ENCODE measurements at places on chromosomes 4 and X.

- no peak for DNase-seq
Observed at GRCh38 chr4:3847211-3847940, 81.2 kb downstream of the ADRA2C start.

DNA sequence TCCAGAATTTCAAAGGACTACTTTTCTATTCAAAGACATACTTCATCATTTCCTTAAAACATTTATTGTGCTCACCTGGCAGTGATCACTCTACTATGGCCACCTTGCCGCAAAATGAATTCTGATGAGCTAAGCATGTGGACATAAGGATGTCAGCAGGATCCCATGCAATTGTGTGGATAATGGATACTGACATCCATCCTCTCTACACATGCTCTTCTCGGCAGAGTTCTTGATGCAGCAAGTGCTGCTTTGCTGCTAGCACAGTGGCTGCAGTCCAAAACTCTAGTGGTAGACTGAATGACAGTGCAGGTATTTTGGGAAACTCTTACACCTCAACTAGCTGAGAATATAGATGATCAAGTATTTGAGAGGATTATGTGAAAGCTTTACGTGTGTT is 168.0 kb downstream of the BANK1 start:
- no peak for DNase-seq

GRCh38 chrX:112053169-112053568 is 29.4 kb downstream of the TRPC5 start:
- no peak for DNase-seq

- no peak for DNase-seq
Observed at GRCh38 chr4:107780665-107781064, 44.1 kb upstream of the SGMS2 start.

- DNase-seq: no peak
Observed at GRCh38 chrX:7076245-7076661, 71.3 kb upstream of the STS start.

DNA sequence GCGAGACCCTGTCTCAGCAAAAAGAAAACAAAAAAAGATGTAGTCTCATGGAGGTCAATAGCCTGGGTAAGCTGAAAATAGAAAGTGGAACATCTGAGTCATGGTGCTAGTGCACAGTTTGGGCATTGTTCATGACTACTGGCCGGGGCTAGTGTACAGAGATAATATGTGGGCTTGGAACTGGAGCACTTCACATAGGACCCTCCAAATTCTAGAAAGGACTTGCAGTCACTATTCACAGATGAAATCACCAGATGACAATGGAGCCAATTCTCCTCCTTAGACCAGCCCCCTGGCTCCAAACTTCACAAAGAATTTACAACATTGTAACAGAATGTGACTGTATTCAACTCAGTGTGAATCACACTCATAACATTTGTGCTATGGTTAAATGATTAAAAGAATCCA is 367.8 kb upstream of the SLC7A11 start:
- DNase-seq: no peak

DNA sequence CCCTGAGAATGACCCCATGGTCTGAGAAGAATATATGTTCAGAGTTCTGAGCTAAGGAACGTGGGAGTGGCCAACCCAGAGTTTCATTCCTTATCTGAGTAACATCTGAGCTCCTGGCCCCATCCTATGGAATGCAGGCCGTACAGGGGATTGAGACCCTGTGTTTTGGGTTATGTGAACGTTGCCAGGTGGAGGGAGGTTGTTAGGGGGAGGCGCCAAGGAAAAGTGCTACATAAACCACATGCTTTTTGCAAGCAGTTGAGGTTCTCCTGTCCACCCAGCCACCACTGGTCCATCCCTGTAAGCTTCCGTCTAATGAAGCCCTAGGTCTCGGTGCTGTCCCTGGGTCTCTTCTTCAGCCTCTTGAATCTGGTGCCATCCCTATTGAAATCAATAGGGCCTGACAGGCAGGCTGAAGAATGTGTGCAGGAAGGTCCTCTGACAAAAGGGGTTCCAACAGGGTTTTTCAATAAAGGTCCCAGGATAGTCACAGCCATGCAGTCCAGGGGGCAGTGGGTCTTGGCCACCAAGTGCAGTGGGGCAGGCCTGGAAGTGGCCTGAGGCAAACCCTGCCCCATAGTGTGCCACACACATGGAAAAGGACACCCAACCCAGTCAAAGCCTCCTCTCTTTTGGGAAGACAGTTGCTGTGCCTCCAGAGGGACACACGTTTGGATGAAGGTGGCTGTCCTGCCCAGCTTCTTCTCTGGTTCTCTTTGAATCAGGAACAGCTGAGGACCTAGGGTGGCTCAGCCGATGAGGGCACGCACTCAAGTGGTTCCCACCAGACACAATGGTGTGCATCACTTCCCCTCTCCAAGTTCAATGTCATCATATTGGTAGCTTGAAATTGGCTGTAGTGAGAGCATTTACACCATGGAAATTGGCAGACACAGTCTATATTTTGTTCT is 53.5 kb downstream of the HTRA3 start:
- DNase-seq: no peak

Data from CD8-positive, alpha-beta memory T cell (primary cell).